NB4 (cell line): ENCODE measurements at places on chromosomes 11 and 22.
A peak's percentile ranks its signal among the peaks of the same experiment; 100 is the strongest.

GRCh38 chr22:24507716-24508115 is 12.6 kb downstream of the UPB1 start:
- DNase-seq = no peak

DNA sequence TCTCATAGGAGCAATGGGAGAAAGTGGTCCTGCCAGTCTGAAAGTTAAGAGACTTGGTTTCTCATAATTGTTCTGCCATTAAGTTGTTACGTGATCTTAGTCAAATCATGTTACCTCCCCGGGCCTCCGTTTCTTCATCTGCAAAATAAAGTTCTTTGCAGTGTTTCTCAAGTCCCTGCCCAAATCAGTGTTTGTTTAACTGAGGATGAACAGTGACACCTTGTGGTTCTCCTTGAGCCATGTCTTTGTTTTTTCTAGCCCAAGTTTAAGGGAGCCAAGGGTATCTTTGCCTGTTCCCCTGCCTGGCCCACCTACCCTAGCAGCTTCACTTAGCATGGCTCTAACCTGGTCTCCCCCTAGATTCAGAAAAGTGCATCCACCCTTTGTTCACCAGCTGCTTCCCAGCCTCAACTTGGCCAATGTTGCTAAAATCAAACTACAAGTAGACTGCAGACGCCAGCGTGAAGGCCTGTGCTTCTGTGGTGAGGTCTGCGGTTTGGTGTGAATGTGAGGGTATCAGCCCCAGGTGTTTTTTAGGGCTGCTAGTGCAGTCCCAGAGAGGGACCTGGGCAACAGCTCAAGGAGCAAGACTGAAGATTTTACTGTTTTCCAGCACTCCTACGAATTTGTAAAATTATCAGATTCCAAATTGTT is 35.5 kb downstream of the FZD4 start:
- peak; percentile 62 for DNase-seq

GRCh38 chr11:77027275-77027674 is 6.9 kb upstream of the B3GNT6 start:
- DNase-seq = no peak

DNA sequence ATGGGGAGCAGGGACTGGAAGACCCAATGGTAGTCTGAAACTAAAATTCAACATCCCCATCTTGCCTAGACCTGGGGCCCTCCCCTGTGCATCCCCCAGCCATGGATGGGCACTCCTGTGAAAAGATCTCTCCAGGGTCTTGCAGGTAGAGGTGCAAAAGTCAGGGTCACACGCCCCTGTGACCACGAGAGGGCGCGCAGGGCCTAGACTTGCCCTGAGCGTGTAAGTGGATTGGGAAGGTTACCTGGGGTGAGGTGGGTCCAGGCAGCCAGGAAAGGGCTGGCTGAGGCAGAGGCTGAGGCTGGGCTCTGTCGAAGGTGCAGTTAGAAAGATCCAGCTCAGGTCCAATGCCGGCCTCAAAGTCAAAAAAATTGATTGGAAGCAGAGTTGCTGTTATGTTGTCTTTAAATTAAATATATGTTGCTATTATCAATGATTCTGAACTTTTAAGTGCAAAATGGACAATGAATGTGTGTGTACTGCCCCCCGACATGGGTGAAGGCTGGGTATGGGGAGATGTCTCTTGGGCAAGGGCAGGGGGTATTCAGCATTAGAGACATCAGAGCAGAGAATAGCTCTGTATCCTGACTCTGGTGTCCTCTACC is 4.8 kb upstream of the POU2F3 start:
- peak; percentile 69 for DNase-seq

GRCh38 chr11:115167456-115167855 is 336.8 kb downstream of the CADM1 start:
- no peak for DNase-seq

DNA sequence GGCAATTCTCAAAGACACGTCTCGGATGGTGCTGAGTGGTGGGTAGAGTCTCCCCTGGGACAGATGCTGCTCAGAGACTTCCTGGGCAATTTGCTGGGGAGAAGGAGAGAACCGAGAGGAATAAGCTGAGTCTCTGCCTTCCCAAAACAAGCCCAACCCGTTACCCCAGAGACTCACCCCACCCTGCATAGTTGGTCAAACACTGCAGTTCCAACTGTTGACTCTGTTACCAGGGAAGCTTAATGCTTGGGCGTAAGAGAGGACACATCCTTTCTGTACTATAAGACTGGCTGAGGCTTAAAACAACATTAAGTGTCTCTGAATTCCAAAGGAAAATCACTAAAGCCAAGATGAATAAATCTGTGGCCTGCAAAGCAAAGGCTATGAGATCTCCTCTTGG is 68.1 kb downstream of the CCDC81 start:
- no peak for DNase-seq

DNA sequence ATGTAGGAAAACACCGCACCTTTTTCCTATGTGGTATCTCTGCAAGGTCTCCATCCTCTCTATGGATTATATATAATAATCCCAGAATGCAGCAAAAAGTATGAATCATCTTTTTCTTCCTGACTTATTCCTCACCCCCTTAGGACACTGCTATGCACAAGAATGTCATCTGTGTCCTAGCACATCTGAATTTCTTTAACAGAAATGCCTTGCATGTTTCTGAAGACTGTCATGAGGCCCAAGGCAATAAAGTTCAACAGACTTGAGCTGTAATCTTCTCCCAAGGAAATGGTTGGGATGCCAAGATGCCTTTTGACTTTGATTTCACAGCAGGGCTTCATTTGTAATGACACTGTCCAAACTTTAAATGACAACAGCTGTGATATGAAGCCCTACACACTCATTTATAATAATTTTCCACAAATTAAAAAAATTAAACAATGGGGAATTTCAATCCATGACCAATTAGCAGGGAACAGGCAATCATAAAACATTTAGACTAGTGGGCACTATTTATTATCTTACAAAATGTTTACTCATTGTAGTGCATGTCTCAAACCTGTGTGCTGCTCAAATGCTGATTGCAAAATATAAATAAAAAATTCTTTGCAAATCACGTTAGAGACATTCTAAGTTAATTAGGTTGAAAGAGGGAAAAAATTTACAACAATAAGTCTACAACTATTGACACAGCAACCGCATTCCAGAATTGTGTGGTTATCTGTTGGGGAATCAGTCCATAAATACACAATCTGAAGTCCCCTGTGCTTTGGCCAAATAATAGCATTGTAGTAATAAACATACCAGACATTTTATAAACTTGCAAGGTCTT is 242.3 kb downstream of the SWAP70 start:
- no peak for DNase-seq
